ENCODE measurements at places on chromosomes 3 and 15. TPM values are rescaled to one million over a fixed set of nuclear protein-coding genes. Genes with fewer than 3 reads are reported as not detected.

DNA sequence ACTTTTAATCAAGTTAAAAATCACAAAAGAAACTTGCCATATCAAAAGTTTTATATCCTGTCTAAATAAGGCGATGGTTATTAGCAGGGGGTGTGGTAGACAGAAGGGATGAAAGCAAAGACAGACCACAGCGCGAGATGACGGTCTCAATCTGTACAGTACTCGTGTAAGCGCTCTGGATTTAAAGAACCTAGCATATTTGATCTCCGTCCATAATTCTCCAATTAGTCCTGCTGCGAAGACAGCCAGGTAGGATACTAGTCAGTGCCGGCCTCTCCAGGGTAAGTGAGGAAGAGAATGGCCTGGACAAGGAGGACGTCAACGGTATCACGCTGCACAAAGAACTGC lies 701 bp downstream of the SGO1 start:
- no peak for DNase-seq

Gene GOLGA8J
- total RNA-seq: not detected

- DNase-seq: peak; percentile 60
These were observed 15.0 kb downstream of the PTH1R start for GRCh38 chr3:46892285-46893145.

- no peak for DNase-seq
These were observed 88.4 kb upstream of the TLE3 start for GRCh38 chr15:70186152-70186551.
